ENCODE measurements at places on chromosomes 3 and 15. TPM values are rescaled to one million over a fixed set of nuclear protein-coding genes. Genes with fewer than 3 reads are reported as not detected.

The CP gene
- 35.8 TPM for total RNA-seq

The LSAMP gene
- 3.5 TPM for total RNA-seq

The MUC20 gene
- 15.1 TPM for total RNA-seq

The ISLR gene
- total RNA-seq, result 23.4 TPM

The APBA2 gene
- 1.6 TPM for total RNA-seq

The SLC22A13 gene
- not detected for total RNA-seq

The ZDHHC19 gene
- total RNA-seq, result not detected

The IL16 gene
- 15.2 TPM for total RNA-seq

The GBE1 gene
- total RNA-seq, result 16.5 TPM

The EAF2 gene
- not detected for total RNA-seq

The GASK1A gene
- 5.6 TPM for total RNA-seq

The VGLL3 gene
- total RNA-seq, result 8.0 TPM

The PIF1 gene
- 0.25 TPM for total RNA-seq

The USP13 gene
- total RNA-seq, result 1.6 TPM

The RETNLB gene
- total RNA-seq, result not detected

The PLSCR5 gene
- total RNA-seq, result not detected

The SOX2 gene
- 3.3 TPM for total RNA-seq

The SAMD7 gene
- not detected for total RNA-seq

The ZNF774 gene
- total RNA-seq, result 2.5 TPM

The LRRC3B gene
- 0.21 TPM for total RNA-seq

The CHAC1 gene
- total RNA-seq, result 13.6 TPM

The RPS27L gene
- total RNA-seq, result 39.6 TPM

The CD200R1L gene
- not detected for total RNA-seq

The GALNT15 gene
- total RNA-seq, result 75.3 TPM

The RLBP1 gene
- total RNA-seq, result not detected

The CYP8B1 gene
- total RNA-seq, result not detected

The DHX36 gene
- total RNA-seq, result 55.5 TPM

The GOLGA6L7 gene
- not detected for total RNA-seq

The CTDSPL gene
- 97.5 TPM for total RNA-seq

The RTP2 gene
- not detected for total RNA-seq

The MPI gene
- 28.7 TPM for total RNA-seq

The LSMEM2 gene
- total RNA-seq, result 0.62 TPM
